ENCODE measurements at places on chromosomes 7 and 10. TPM values are rescaled to one million over a fixed set of nuclear protein-coding genes. Genes with fewer than 3 reads are reported as not detected.

GRCh38 chr7:30139836-30140384 lies 5.1 kb downstream of the MTURN start:
- H3K4me1 ChIP-seq, result peaks cover 45% of the 10 kb centered on the region
- H3K27ac ChIP-seq, result no peak overlapping the region
- no peaks in the 10 kb centered on the region for H3K36me3 ChIP-seq
- H3K4me3 ChIP-seq, result no peak overlapping the region

GRCh38 chr7:84092207-84092606 lies 102.4 kb downstream of the SEMA3A start:
- peaks cover 6% of the 10 kb centered on the region for H3K4me1 ChIP-seq
- no peak overlapping the region for H3K4me3 ChIP-seq
- DNase-seq, result no peak

GRCh38 chr7:135828604-135829003 lies 80.0 kb upstream of the FAM180A start:
- no peaks in the 10 kb centered on the region for H3K36me3 ChIP-seq
- no peak for DNase-seq
- no peak overlapping the region for H3K4me3 ChIP-seq
- no peaks in the 10 kb centered on the region for H3K27me3 ChIP-seq

GRCh38 chr10:77920495-77920894 lies 6.1 kb downstream of the DLG5 start:
- no peak overlapping the region for H3K27ac ChIP-seq
- no peak for DNase-seq
- H3K4me1 ChIP-seq, result peaks cover 38% of the 10 kb centered on the region
- H3K27me3 ChIP-seq, result no peaks in the 10 kb centered on the region
- H3K4me3 ChIP-seq, result no peak overlapping the region
- no peaks in the 10 kb centered on the region for H3K36me3 ChIP-seq

DNA sequence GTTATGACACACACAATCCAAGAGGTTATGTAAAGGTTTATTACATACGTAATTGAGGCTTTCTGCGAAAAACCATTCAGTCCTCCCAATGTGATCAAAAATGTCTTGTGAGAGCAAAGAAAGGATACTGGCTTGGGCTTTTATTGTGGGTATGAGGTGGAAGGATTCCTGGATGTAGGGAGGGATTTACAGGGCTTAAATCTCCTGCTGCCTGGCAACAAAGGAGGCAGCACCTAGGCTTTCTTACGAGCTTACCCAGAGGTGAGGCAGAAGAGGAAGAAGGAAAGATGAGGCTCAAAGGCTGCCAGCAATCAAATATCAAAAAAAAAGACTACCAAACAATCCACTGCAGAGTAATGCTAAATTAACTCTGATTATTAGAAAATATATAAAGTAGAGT lies 1149.5 kb upstream of the POT1 start:
- H3K27ac ChIP-seq, result no peak overlapping the region
- no peak for DNase-seq
- H3K4me1 ChIP-seq, result no peaks in the 10 kb centered on the region
- no peaks in the 10 kb centered on the region for H3K27me3 ChIP-seq
- no peak overlapping the region for H3K4me3 ChIP-seq
- no peaks in the 10 kb centered on the region for H3K36me3 ChIP-seq

- no peak for DNase-seq
- no peaks in the 10 kb centered on the region for H3K4me1 ChIP-seq
- no peaks in the 10 kb centered on the region for H3K27me3 ChIP-seq
- H3K27ac ChIP-seq, result no peak overlapping the region
- no peaks in the 10 kb centered on the region for H3K36me3 ChIP-seq
- no peak overlapping the region for H3K4me3 ChIP-seq
These were observed 49.1 kb upstream of the MSMB start for GRCh38 chr10:46094931-46095750.

DNA sequence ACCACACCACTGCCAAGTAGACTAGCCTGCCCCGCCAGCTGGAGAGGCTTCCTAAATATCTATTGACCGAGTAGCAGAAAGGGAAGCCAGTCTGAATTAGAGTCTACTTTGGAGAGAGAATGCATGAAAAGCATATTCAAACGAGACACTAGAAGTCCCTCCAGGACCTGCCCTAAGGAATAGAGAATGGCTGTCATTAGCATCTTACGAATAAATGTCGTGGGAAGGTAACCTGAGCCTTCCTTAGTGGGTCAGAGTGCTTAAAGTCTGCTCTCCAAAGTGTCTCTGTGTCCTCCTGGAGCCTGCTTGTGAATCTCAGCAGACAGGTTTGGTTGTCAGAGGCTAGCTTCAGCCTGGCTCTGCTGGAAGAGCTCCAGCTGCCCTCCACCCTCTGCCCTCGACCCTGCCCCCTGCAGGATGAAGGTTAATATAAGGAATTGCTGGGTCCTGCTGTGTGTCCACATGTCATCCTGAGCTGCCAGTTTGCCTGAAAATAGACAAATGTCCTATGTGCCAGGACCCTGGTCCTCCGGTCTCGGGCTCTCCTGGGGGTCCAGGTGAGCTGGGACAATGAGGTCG lies 33.4 kb downstream of the FAM241B start:
- no peaks in the 10 kb centered on the region for H3K36me3 ChIP-seq
- H3K27ac ChIP-seq, result no peak overlapping the region
- H3K27me3 ChIP-seq, result peaks cover 7% of the 10 kb centered on the region
- no peak overlapping the region for H3K4me3 ChIP-seq
- DNase-seq, result no peak

DNA sequence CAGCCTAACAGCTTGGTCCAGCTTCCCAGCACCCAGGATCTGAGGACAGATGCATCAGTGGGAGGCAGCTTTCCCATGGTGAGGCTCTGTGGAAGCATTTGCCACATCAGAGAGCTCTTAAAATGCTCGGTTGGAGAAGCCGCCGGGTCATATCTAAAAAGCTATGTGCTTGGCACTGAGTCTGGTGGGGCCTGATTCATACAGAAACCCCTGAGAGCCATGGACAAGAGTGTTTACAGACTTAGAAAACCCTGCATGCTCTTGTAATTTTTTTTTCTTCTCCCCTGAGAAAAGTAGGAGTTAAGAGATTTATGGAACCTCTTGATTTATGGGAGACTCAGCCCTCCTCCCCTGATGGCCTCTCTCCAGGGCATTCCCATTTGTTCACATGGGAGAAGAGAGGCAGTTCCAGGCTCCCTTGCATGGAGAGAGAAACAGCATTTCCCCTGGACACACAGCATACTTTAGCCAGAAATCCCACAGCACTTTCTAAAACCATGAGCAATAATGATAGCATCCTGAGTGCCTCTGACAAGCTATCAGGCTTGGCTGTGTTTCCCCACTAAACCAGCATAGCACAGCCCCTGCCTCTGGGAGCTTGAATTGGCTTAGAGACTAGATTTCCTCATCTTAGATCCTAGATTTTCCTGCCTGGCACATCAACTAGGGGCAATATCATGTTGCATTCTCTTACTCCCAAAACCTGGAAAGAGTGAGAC lies 322.1 kb upstream of the AUTS2 start:
- H3K4me1 ChIP-seq, result no peaks in the 10 kb centered on the region
- H3K27me3 ChIP-seq, result no peaks in the 10 kb centered on the region
- no peak for DNase-seq
- no peak overlapping the region for H3K4me3 ChIP-seq
- no peaks in the 10 kb centered on the region for H3K36me3 ChIP-seq
- no peak overlapping the region for H3K27ac ChIP-seq

DNA sequence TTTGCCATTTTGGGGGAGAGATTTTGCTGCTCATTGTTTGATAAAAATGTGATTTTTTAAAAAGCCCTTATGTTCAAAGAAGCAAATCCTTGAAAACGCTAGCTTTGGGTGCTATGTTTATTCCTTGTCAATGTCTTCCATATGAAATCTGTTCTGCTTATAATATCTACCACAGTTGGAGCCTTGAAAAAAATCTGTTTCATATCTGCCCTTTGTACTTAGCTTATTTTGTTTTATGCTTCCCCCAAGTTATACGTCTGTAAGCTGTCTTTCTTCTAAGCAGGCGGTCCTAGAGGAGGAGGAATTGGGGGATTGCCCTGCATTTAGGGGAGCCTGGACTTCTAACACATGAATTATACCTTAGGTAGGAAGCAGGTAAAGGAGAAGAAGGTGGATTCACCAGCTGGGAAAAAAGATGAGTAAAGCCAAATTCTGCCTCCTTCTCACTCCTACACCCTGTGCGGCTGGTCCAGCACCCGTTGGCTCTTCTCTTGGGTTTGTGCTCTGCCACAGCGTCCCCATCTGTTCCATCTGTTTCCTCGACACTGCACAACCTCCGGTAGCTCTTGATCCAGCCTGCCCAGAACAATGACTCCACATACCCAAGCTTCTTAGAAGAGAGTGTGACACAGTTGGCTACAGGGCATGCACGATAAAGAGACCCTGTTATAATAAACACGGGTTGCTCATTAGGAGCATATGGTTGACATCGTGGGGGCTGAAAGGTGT lies 31.9 kb upstream of the NEUROD6 start:
- H3K27ac ChIP-seq, result no peak overlapping the region
- DNase-seq, result no peak
- peaks cover 3% of the 10 kb centered on the region for H3K4me1 ChIP-seq
- H3K36me3 ChIP-seq, result no peaks in the 10 kb centered on the region
- H3K27me3 ChIP-seq, result no peaks in the 10 kb centered on the region

GRCh38 chr10:18619016-18619415 lies 32.4 kb downstream of the NSUN6 start:
- H3K36me3 ChIP-seq, result no peaks in the 10 kb centered on the region
- no peak overlapping the region for H3K4me3 ChIP-seq
- H3K4me1 ChIP-seq, result no peaks in the 10 kb centered on the region
- H3K27me3 ChIP-seq, result no peaks in the 10 kb centered on the region

DNA sequence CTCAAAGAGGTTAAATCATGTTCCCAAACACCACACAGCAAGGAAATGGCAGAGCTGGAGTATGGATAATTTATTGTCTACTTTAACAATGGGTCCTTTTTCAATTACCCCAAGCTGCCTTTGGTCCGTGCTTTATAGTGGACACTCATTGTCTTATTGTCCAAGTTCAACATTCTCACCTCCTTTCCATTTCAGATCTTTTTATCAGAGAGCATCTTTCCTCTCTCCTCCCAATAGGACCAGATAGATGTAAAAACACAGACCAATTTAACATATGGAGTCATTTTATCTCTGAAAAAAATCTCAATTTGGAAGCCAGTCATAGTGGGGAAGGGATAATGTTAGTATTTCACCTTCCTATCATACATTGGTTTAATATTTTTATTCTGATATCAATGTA lies 83.5 kb upstream of the WAC start:
- H3K27me3 ChIP-seq, result no peaks in the 10 kb centered on the region
- no peaks in the 10 kb centered on the region for H3K4me1 ChIP-seq
- no peak overlapping the region for H3K27ac ChIP-seq
- no peak for DNase-seq
- H3K36me3 ChIP-seq, result no peaks in the 10 kb centered on the region
- no peak overlapping the region for H3K4me3 ChIP-seq

DNA sequence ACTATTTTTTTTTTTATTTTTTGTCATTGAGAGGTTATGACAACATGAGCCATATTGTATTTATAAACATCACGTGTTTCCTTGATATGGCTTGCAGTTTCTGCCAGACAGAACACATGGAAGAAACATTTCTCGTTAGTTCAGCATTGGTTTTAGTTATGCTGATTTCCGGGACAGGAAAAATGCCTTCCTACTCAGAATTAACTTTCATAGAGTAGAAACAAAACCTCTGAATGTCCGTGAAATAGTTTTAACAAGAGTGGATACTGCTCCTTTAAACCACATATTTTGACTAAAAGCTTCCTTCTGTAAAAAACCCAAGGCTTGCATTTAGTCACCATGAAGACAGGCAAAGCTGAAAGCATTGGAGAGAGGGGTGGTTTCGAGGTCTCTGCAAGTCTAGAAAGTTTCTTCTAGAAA lies 240.4 kb downstream of the KIAA1217 start:
- H3K4me1 ChIP-seq, result peaks cover 20% of the 10 kb centered on the region
- H3K27ac ChIP-seq, result peak overlapping the region; percentile 55
- no peaks in the 10 kb centered on the region for H3K36me3 ChIP-seq
- no peaks in the 10 kb centered on the region for H3K27me3 ChIP-seq
- H3K4me3 ChIP-seq, result peak overlapping the region; percentile 7

- peak; percentile 61 for DNase-seq
- peaks cover 32% of the 10 kb centered on the region for H3K4me1 ChIP-seq
- no peaks in the 10 kb centered on the region for H3K27me3 ChIP-seq
These were observed 58.6 kb downstream of the ZMIZ1 start for GRCh38 chr10:79127151-79127961.

DNA sequence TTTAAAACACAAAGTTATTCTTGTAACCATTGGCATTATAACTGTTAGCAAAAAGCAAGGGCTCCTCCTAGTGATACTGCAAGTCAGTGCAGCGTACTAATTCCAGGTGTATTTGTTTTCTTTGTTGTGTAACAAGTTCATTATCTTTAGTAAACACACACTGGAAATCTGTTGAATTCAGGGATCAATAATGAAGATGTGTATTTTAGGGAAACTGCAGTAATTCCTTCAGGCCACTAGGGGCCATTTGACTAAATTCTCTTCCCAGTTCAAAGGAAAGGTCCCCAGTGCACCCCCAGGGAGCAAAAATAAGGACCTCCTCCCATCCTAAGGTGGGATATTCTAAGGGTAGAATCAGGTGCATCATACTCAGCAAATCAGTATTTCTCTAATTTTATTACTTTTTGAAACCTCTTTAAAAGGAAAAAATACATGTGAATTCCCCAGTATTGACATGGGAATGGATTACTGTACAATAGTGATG lies 158.6 kb upstream of the LYZL1 start:
- DNase-seq, result no peak
- H3K27ac ChIP-seq, result no peak overlapping the region
- H3K27me3 ChIP-seq, result no peaks in the 10 kb centered on the region
- H3K36me3 ChIP-seq, result no peaks in the 10 kb centered on the region
- no peak overlapping the region for H3K4me3 ChIP-seq
- no peaks in the 10 kb centered on the region for H3K4me1 ChIP-seq

GRCh38 chr10:63766745-63767137 lies 245.5 kb downstream of the REEP3 start:
- DNase-seq, result no peak
- no peaks in the 10 kb centered on the region for H3K36me3 ChIP-seq
- H3K27me3 ChIP-seq, result no peaks in the 10 kb centered on the region
- H3K27ac ChIP-seq, result no peak overlapping the region

The GJD4 gene
- total RNA-seq, result not detected

The TRIP6 gene
- 10.9 TPM for total RNA-seq

The NEURL1 gene
- total RNA-seq, result 50.5 TPM

The SPACDR gene
- not detected for total RNA-seq

The PON1 gene
- total RNA-seq, result 1.6 TPM

The ABHD11 gene
- 108 TPM for total RNA-seq
